ENCODE measurements at places on chromosomes 16 and 17.
A peak's percentile ranks its signal among the peaks of the same experiment; 100 is the strongest.

GRCh38 chr16:30808146-30808545 lies 21.1 kb upstream of the ZNF629 start:
- no peak for DNase-seq

GRCh38 chr16:51095084-51095881 lies 55.8 kb downstream of the SALL1 start:
- DNase-seq = no peak

GRCh38 chr16:22296225-22297113 lies 740 bp upstream of the POLR3E start:
- DNase-seq = peak; percentile 39

DNA sequence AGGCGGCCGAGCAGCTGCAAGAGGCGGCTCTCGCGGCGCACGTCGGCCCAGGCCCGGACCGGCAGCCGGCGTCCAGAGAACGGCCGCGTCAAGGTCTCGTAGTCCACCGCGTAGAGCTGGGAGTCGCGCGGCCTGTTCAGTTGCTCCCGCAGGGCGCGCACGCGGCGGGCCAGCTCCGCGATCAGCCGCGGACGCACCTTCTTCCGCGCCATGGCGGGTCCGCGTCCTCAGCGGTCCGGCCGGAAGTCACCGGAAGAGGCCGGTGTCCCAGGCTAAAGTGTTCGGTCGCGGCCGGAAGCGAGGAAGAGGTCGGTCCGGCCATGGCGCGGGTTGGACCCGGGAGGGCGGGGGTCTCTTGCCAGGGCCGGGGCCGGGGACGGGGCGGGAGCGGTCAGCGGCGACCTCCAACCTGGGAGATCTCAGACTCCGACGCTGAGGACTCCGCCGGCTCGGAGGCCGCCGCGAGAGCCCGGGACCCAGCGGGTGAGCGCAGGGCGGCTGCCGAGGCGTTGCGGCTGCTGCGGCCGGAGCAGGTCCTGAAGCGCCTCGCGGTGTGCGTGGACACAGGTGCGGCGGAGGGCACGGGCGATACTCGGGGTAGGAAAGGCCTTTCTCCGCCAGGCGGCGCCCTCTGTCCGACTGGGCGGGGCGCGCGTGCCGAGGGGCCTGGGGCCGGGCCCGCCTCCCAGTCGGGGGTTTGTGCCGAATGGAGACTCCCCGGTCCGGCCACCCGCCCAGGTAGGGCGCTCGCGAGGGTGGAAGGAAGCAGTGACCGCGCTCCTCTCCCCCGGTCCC lies at the start of gene MRPS34:
MRPS34 (minus strand) TSS at position 227 of the 795 bp plus-strand sequence; CDS start at position 212, 15 bp downstream.
- DNase-seq = peak; percentile 94

DNA sequence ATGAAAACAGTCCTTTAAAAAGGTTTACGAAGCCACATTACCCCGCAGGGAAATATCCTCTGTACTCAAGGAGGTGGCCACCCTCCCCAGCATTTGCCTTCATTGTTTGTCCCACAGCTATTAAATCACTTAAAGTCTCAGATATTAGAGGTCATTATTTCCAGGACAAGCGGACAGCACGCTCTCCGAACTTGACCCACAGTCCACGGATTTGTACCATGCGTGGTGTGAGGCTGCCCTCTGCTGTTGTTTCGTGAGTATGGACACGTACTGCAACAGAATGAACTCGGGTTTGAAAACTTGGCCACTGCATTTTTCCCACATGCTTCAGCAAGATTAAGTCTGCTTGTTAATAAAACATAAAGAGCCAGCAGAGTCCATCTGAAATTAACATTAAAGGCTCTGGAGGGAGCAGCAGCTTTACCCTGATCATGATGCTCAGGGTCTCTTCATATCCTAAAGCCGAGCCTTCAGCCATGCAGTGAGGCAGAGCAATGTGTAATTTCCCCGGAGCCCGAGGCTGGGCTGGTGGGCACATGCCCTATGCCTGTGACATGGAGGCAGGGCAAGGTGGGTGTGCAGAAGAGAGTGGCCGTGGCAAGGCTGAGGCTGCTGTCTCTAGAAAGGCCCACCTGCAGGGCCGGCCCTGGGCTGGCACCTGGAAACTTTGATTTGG lies 19.7 kb downstream of the MEAK7 start:
- peak; percentile 62 for DNase-seq

- no peak for DNase-seq
Measured at GRCh38 chr16:383326-384051, 1.7 kb upstream of the PGAP6 start.

DNA sequence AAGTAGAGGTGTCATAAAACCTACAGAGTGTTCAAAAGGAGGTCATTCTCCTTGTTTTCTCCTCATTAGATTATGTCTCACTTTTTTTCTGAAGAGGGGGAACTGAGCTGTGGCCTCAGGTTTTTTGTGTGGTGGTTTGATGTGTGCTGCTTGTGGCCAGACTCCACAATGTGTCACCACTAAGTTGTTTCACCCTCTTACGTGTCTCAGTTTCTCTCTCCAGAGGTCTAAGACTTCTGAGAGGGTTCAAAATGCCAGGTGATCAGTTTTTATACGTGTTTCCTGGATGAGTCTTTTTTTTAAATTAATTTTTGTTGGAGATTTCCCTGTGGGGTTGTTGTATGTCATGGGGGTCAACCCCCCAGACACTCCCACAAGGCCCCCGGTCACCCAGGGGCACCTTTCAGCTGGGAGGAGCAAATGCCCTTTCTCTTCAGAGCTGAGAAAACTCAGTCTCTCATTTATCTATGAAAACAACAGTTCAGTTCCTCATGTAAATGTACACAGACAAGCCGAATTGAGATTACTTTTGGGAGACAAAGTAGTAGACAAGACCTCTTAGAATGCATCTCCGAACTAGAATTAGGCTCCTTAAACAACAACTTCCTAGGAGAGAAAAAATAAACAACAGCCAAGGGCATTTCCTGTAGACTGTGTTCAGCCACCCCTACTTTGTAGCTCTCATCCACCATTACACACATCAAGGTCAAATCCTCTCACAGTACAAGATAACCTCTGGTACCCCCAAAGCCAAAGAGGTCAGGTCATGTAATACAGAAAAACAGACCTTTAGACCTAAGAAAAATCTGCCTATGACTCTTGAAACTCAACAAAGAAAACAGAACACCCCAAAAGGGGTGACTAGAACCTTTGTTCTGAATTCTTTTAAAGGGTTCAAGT lies 23.9 kb upstream of the TMEM98 start:
- no peak for DNase-seq

- DNase-seq = peak; percentile 17
Measured at GRCh38 chr16:56679818-56680217, 2.5 kb upstream of the MT1X start.

- DNase-seq = peak; percentile 94
Measured at GRCh38 chr16:89686520-89687091, at the start of gene CDK10. Gene CDK10, plus strand, starts transcription at chr16:89686689. Its CDS starts 22 bp downstream, at chr16:89686711.

GRCh38 chr16:28943281-28943680 lies 7.5 kb upstream of the NFATC2IP start:
- DNase-seq = no peak

DNA sequence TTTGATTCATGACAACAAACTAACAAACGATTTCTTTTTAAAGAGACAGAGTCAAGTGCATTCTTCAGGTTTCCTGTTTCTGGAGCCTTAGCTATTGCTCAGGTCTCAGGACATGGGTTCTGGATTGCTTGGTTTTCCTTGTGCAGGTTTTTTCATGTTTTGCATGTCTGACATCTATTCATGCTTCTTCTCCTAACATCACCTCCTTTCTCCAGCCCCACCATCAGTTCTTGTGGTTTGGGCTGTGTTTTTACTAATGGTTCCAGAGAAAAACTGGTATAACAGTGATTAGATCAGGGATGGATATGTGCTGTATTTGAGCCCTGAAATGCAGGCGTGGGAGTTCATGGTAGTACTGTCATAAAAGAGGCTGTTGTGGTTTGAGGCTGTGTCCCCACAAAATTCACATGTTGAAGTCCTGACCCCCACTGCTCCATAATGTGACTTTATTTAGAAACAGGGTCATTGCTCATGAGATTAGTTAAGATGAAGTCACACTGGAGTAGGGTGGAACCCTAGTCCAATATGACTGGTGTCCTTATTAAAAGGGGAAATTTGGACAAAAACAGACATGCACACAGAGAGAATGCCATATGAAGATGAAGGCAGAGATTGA lies 67.9 kb downstream of the IRX6 start:
- DNase-seq = no peak

DNA sequence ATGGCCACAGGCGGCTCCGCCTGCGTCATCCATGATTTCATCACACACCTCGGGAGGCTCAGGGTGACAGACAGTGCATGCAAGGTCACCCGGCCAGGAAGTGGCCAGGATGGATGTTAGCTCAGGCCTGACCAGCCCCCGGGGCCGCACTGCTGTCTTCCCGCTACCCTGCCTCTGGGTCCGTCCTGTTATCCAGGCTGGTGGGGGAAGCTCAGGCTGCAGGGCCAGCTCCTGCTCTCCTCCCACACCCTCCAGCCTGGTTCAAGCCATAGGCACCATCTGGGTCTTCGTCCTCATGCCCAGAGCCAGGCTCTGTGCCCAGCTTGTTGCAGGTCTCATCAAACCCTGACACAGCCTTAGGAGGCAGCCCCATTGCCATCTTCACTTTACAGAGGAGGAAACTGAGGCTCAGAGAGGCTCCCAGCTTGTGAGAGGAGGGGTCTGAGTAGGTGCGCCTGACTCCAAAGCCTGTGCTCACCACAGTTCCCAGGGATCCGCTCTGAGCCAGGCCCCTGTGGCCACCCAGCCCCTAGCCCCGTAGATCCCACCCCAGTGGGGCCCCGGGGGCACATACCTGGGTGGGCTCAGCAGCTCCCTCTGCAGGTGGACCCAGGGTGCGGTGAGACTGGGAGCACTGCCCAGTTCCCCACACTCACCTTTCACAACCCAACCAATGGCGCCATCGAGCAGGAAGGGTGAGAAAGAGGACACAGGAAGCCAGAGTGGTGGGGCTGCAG lies 412 bp upstream of the ADGRG3 start:
- DNase-seq = no peak

DNA sequence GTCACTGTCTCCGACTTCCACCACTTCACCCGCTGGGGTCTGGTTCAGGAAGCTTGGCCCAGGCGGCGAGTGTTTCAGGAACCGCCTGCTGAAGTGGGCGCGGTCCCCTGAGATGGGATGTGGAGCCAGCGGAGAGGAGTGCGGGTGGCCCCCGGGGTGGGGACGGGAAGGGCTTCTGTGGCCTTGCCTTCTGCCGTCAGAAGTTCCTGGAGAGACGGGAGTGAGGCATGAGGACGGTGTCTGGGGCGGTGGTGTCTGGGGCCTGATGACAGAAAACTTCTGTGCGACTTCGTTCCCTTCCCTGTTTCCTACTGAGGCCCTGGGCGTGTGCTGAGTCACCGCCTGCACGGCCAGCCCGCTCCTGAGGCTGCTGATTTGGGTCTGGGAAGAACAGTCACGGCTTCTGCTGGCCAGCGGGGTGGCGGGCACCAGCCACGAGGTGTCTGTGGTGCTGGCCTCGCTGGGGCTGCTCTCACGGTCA lies 12.3 kb upstream of the NLRC3 start:
- DNase-seq = no peak

DNA sequence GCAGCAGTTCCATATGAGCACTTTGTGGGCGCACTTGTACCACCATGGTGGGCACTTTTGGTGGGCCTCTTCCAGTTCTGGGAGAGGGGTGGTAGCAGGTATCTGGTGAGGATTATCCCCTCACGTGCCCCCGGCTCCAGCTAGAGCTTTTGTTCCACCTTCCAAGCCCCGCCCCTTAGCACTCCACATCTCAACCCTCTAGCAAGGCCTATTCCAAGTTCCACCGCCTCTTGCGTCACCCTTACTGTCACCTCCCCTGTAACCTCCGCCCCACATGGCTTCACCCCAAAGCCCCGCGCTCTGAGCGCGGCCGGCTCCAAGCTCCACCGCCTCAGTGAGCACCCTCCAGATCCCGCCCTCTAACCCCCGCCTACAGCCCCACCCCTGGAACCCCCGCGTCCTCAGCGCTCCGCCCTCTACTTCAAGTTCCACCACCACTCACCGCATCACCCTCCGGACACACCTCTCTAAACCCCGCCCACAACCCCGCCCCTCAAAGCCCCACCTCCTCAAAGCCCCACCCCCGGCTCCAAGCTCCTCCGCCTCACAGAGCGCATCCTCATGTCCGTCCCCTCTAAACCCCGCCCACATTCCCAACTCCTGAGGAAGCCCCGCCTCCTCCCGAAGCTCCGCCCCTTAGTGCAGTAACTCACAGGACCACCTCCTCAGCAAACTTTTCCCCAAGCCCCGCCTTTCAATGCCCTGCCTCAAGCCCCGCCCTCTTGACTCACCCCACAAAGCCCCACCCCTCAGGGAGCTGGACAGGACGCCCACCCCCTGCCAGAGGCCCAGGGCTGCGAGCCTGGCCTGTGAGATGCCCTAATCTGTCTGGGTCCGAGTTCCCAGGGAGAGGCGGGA lies 11.1 kb downstream of the SCN4A start:
- DNase-seq = peak; percentile 85

DNA sequence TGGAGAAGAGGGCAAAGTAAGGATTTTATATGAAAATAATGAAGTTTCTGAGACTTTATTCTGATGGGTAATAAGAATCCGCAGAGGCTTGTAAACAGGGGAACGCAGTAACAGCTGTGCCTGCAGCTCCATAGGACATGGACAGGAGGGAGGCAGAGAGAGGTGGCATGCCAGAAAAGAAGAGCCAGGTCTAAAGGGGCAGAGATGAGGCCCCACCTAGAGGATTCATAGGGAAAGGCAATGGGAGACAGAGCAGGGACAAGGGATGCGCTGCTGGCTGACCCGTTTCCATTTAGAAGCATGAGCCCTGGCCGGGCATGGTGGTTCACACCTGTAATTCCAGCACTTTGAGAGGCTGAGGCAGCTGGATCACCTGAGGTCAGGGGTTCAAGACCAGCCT lies 340.3 kb upstream of the CDH5 start:
- DNase-seq = peak; percentile 31

GRCh38 chr16:28878083-28878926 lies at the start of gene ATP2A1:
Gene ATP2A1, plus strand, starts transcription at chr16:28878488. Its CDS starts 184 bp downstream, at chr16:28878672.
- no peak for DNase-seq

DNA sequence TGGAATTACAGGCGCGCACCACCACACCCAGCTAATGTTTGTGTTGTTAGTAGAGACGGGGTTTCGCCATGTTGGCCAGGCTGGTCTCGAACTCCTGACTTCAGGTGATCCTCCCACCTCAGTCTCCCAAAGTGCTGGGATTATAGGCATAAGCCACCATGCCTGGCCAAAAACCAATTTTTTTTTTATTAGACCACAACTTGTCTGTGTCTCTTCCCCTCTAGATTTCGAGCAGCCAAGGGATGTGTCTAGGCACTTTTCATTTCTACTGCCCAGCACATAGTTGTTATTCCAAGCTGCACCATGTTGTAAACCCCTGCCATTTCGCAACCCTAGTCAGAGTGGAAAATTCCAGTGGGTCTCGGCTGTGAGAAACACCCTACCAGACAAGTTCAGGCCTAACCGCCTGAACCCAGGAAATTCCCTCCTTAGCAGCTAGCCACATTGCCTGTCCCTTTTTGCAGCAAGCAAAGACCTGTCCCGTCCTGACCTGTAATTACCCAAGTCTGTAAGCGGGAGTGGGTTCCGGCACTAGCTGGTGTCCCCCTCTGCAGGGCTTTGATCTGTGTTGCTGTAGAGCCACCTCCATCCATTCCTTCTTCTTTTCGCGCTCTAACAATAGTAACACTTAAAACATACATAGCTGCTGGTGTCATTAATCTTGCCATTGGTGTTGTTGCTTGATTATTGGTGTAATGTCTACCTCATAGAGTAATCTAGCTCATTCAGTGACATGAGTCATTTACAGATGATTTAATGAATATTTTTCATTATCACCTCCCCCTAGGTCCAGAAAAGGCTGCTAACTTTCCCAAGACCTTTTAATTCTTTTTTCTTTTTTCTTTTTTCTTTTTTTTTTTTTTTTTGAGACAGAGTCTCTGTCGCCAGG lies 77.3 kb upstream of the ATF7IP2 start:
- DNase-seq = no peak

- peak; percentile 90 for DNase-seq
Measured at GRCh38 chr16:106623-107324, 28.7 kb downstream of the MPG start.

Measured in GM23248 (cell line).